GM13977 (cell line): ENCODE measurements at places on chromosomes 12 and 14.

DNA sequence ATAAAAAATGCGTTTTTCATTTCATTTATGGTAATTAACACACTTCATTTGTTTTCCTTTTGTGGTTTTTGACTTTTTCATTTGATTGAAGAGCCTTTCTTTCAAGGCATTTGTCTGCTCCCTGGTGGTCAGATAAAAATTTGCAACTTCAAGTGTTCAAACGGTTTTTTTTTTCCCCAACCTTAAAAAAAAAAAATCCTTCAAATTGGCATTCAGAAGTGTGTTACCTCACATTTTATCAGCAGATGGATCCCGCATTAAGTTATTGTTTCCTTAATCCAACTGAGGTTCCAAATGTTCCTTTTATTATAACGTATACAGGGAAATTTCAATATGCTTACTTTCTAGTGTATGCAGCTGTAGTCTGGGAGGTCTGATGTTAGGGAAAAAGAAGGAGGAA, 47.2 kb downstream of the MYF5 start:
- no peak for DNase-seq

- no peak for DNase-seq
Observed at GRCh38 chr14:31142455-31143087, 65.0 kb downstream of the HECTD1 start.

DNA sequence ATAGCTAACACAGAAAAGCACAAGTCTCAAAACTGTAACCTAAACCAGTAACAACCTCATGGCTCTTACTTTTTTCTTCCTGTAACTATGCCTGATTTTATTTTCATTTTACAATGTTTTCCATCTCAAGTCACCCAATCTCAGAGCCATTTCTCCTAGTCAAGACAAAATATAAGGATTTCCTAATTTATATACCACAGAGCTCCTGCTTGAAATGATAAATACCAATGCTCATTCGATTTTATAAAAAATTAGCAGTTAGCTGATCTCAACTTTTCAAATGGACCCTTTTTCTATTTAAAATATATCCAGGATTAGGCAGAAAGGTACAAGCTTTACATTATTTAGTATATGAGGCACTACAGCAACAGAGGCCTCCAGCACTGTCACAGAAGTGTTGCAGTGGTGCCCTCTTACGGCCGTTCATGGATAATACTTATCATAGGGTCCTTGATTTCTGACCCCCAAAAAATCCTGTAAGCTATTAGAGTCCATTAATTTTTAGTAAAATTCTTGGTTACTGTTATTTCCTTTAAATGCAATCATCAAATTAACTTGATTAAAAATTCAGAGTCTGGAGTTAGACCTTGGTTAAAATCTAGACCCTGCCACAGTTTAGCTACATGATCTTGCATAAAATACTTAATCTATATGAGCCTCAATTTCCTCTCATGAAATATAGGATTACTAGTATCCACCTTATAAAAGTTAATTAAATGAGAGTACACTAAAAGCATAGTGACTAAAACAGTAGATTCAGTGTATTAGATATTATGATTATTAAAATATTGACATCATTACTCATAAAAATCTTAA, 68.3 kb downstream of the SEC23A start:
- no peak for DNase-seq

DNA sequence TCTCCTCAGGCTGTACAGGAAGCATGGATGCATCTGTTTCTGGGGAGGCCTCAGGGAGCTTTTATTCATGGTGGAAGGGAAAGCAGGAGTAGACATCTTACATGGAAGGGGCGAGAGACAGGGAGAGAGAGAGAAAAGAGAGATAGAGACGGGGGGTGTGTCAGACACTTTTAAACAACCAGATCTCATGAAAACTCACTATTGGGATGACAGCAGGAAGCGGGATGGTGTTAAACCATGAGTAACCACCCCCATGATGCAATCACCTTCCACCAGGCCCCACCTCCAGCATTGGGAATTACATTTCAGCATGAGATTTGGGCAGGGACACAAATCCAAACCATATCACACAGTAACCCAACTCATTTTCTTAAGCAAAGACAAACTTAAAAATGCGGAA, 110.0 kb upstream of the EEA1 start:
- DNase-seq, result no peak

GRCh38 chr14:77524536-77524935, 25.9 kb upstream of the ISM2 start:
- no peak for DNase-seq

GRCh38 chr14:61471297-61472005, 150.1 kb downstream of the PRKCH start:
- DNase-seq, result no peak

- no peak for DNase-seq
Observed at GRCh38 chr12:82207556-82207955, 150.6 kb downstream of the CCDC59 start.

- no peak for DNase-seq
Observed at GRCh38 chr12:42524716-42525115, 64.8 kb downstream of the PRICKLE1 start.

DNA sequence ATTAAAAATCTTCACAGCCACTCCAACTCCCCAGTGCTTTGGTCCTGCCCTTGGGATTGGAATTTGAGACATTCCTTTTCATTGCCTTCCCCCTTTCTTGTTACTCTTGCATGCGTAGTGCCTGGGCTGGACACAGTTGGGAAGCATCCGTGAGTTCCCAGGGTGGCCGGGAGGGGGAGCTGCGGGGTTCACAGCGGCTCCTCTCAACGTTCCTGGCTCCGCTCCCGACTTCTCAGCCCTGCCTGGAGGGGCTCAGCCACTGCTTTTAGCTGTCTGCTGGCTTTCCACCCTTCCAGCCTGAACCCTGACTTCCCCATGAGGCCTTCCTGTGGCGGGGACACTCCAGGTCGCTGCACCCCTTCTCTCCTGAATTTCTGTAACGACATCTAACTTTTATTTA, 3.2 kb downstream of the TEX52 start:
- peak; percentile 53 for DNase-seq

- no peak for DNase-seq
Observed at GRCh38 chr12:56836800-56837663, 73.9 kb downstream of the HSD17B6 start.

- DNase-seq, result peak; percentile 76
Observed at GRCh38 chr12:62640910-62641448, 174.4 kb downstream of the MON2 start.

DNA sequence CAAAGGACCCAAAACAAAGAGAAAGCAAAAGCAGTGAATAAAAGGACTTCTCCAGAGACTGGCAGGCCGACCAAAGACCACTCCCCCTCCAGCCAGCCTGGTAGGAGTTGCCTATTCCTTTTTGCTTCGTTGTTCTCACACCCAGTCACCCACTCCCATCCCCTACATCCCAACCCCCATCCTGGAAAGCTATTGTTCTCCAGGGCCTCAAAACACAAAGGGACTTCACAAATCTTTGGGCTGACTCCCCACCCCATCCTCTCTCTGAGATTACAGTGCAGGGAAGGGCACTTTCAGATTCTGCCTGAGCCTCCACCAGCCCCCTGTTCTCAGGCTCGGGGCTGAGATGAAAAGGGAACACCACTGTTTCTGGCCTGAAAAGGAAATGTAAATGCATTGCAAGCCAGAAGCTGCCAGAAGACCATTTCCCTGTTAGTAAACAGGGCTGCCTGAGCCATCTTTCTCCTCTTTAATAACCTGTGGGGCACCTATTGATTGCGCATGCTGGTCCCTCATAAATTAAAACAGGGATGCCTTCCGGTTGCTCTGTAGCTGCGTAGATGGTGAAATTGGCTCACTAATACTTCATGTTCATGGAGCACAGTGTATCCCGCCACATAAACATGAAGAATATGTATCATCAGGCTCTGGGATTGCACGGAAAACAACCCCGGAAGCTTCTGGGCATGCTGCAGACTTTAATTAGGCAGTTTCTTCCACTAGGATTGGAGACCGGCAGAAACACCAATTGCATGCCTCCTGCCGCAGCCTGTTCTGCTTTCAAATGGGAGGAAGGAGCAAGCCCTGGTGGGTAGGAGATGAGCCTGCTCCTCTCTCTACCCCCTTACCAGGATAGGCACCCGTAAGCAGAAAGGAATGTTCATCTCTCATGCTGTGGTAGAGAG, 130.3 kb upstream of the FUT8 start:
- DNase-seq, result peak; percentile 67

GRCh38 chr12:16583969-16584745, 21.8 kb downstream of the LMO3 start:
- DNase-seq, result no peak

DNA sequence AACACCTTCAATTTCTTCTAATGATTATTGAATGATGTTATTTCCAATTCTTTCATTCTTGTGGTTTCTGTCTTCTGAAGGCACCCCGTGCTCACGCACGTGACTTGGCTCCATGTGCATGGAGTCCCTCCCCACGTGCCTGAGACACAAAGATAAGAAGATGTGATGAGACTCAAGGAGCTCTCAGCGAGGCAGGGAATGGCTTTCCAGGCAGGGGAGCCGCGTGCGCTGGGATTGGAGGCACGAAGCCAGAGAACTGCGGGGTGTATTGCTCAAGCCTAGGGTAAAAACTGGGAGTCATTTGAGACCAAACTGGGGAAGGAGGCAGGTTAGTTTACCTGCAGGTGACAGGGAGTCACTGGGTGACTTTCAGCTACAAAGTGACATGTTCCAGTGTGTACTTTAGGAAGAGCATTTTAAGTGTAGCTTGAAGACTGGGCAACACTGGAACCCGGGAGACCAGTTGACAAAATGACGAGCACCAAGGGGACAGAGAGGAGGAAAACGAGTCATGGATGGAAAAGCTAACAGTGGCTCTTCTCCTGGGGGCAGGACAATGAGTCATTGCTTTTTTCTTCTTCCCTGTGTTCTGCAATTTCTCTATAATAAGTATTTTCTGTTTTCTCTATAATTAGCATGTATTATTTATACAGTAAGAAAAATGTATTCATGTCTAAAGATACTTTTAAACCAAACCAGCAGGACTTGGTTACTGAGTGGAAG, 311.7 kb upstream of the FKBP4 start:
- no peak for DNase-seq

DNA sequence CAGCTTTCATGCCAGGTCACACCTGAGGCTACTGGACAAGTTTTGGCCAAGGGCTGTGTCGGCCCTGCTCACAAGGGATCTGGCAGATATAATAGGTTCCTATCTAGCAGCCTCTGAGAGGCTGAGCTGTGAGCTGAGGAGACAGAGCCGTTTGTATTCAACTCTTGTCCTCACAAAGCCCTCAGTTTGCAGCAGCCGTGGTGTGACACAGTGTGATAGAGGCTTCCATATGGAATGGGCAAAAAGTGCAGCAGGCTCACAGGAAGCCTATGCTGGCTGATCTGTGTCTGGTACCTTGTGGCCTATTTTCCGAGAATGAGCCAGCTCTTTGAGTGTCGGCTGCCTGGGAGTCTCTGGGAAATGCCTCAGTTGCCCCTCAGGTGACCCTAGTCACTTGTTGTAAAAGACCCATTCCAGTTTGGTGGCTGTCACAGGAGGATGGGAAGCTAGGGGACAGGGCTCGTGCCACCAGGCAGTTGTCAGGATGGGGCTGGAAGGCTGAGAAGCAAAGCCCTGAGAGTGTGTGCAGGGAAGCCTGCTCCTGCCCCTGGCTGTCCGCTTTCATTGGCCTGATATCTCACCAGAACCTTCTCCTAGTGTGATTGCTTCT, 16.1 kb downstream of the VRTN start:
- no peak for DNase-seq

- DNase-seq, result no peak
Observed at GRCh38 chr14:92585981-92586937, 72.7 kb downstream of the RIN3 start.

GRCh38 chr12:9809338-9809737, 17.9 kb upstream of the KLRF1 start:
- no peak for DNase-seq

DNA sequence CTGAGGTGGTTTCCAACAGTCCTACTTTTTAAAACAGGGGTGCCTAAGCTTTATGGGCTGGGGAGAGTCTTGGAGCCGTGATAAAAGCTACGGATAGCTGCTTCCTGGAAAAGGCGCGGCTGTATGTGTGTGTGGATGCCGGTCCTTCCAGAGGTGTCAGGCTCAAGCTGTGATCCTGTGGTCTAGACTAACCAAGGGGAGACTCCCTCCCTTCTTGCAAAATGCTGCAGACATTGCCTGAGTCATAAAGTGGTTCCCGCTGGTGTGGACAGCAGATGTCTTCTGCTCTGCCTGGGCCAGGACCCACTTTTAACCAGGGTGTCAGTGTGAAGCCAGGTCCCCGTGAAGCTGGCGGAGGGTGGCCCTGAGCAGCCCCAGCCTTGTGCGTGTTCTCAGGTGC, 37.8 kb downstream of the CCDC92 start:
- no peak for DNase-seq

DNA sequence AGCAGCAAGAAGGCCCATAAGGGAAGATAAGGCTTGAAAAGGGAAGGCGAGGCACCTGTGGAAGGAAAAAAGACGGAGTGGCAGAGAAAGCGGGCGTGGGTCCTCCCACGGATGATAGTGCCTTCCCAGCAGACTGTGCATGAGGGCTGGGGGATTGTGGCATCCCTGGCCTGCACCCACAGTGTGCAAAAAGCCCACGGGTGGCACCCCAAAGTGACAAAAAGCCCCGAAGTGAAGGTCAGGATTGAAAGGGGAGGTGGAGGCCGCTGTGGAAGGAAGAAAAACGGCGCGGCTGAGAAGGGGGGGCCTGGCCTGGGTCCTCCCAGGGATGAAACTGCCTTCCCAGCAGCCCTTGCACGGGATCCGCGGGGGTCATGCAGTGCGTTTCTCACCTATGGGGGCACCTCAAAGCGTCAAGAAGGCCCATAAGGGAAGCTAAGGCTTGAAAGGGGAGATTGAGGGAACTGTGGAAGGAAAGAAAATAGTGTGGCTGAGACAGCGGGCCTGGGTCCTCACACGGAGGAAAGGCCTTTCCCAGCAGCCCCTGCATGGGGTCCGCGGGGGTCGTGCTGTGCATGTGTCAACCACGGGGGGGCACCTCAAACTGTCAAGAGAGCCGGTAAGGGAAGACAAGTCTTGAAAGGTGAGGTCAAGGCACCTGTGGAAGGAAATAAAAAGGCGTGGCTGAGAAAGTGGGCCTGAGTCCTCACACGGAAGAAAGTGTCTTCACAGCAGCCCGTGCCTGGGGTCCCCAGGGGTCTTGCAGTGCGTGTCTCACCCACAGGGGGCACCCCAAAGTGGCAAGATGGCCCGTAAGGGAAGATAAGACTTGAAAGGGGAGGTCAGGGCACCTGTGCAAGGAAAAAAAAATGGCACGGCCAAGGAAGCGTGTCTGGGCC, 274.1 kb downstream of the ALG10 start:
- DNase-seq, result no peak

DNA sequence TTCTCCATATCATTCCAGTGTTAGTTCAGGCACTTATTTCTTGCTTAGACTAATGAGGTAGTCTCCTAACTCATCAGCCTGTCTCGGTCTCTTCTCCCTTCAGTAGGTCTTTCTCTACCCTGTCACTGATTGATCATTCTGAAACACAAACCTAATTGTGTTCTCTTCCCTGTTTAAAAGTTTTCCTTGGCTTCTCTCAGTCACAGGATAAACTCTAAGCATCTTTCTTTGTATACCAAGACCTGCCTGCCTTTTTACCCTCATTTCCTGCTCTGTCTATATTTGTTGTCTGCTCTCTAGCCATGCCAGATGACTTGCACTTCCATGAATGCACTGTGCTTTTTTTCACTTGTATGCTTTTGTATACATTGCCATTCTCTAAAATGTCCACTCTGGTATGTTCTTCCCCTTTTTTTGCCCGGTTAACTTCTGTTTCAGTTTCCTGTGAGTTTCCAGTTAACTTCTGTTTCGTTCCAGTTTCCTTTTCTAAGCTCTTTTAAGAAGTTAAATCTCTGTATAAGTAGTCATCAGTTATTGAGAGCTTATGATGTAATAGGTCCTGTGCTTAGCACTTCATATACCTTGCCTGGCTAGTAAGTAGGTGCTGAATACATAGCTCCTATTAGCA, 12.8 kb downstream of the DIP2B start:
- peak; percentile 72 for DNase-seq

GRCh38 chr12:94922561-94922960, 80.9 kb downstream of the NDUFA12 start:
- DNase-seq, result no peak

- DNase-seq, result no peak
Observed at GRCh38 chr12:105644770-105645169, 314.3 kb downstream of the C12orf75 start.
